ENCODE measurements at places on chromosomes 7 and 10.

- no peak for DNase-seq
Observed at GRCh38 chr7:84953234-84953633, 233.6 kb downstream of the SEMA3D start.

DNA sequence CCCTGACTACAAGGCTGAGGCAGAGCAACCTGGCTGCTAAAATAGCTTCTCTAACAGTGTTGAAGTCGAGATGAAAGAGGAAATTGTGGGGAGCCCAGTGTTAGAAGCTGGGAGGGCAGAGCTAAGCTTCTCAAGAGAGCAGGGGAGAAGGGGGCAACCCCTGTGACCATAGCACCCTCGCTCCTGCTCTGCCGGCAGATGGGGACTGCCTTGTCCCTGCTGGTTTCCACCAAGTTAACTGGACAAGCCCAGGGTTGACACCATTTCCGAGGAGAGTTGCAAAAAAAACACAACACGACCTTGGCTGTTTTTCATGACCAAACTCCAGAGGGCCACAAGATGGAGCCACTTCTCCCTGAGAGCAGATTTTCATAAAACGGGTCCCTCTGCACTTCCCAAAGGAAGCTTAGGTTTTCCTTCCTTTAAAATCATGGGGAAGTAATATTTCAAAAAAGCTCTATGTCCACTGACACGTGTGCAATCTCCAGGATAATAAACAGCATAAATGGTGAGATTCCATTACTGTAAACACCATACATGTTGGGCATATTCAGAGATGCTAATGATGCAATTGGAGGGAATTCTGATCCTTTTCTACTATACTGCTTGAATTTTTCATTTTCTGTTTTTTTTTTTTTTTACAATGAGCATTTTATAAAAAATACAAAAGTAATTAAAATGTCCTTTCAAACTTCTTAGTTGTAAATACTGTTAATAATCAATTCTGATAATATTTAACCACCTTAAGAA, 140.4 kb downstream of the PIP4K2A start:
- no peak for DNase-seq

DNA sequence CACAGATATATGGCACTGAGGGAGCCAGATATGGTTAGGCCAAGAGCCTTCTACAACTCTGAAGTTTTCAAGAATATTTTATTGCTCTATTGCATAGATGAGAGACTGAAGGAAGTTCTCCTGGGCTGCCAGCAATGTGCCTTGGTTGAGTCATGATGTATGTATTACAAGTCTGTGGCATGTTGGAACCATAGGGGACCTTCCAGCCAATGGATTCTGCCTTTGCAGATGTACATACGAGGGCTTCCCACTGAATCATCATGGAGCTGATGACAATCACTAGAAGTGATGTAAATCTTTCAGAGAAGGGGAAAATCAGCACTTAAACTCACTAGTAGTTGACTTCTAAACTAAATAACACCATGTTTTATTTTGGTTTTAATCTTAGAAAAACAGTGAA, 419.5 kb downstream of the PHTF2 start:
- no peak for DNase-seq

DNA sequence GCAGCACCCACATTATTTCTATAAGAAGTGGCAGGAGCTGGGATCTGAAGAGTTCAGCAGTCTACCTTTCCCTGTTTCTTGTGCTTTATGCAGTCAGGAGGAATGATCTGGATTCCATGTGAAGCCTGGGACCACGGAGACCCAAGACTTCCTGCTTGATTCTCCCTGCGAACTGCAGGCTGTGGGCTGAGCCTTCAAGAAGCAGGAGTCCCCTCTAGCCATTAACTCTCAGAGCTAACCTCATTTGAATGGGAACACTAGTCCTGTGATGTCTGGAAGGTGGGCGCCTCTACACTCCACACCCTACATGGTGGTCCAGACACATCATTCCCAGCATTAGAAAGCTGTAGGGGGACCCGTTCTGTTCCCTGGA, 874 bp upstream of the RBP3 start:
- DNase-seq = no peak

DNA sequence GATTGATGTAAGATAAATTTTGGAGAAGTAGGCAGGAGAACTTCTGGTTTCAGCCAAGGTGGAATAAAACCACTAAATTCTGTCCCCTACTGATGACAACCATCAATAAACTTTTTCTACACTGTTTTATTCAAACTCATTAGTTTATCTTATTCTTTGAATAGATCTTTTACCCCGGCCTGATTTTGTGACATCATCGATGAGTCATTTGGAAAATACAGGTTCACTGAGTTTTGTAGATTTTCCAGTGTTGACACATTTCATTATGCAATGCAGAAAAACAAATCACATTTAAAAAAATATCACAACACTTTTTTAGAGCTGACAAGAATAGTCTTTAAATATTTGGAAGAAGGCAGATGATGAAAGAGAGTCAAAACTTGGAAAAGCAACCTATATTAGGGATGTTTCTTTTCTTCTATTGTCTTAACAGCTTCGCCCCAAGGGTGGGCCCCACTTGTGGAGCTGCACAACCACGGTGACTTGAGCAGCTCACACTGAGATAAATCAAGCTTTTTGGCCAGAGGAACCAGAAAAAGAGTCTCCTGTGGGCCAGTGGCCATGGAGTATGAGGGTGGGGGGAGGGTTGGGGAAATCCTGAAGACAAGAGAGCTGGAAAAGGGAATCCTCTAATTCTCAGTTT, 112.8 kb downstream of the PTEN start:
- no peak for DNase-seq

- no peak for DNase-seq
Observed at GRCh38 chr7:12643001-12643643, 44.3 kb upstream of the ARL4A start.

DNA sequence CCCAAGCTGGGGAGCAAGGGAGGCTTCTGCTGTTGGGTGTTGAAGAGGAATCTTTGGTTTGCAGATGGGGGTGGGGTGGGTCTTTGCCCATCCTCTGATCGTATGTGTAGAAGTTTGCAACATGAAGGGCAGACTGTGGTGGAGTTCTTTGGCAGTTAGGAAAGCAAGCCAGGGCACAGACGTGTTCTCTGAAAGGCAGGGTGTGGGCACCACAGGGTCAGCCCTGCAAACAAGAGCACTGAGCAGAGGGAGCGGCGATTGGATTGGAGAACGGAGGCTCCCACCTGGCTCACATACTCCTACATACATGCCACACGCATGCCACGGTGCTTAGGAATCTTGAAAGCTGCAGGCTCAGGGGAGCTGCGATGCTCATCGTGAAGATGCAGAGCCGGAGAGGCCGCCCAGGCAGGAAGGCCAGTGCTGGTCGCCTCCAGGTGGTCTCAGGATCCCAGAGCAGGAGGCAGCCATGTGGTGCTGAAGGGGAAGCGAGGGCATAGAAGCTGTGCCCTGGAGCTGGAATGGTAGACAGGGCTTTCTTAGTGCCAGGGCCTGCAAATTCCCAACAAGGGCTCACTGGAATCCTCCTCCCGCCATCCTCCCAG, 149.0 kb downstream of the MGMT start:
- no peak for DNase-seq

DNA sequence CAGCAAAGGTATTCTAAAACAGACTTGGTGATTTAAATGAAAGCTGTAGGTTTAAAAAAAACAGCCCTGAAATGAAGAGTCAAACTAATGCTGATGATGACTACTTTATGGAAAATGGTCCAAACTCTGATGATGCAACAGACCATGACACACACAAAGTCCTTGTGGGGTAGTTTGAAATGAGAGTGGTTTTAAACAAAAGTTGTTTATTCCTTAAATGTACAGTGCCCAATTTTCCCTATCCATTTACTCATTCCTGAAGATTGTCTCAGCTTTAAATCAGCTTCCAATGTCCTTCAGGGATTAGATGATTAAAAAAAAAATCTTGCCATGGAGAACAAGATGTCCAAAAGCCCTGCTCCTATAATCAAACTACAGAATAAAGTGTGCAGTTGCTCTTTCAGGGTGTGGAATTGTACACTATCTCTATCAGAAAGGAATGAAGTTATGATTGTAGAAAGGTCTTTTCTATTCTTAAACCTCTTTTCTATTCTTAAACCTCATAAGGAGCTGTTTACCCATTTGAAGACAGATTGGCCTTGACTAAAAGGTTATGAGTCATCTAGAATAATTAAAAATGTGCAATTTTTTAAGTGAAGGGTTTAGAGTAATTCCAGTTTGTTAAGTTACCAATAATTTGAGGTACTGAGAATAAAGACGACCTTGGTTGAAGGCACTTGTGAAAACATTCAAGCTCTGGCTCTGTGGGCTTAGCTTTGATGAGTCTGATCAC, 70.2 kb upstream of the ITGA8 start:
- DNase-seq = no peak

GRCh38 chr10:12221323-12222298, 25.6 kb downstream of the CDC123 start:
- DNase-seq = no peak

DNA sequence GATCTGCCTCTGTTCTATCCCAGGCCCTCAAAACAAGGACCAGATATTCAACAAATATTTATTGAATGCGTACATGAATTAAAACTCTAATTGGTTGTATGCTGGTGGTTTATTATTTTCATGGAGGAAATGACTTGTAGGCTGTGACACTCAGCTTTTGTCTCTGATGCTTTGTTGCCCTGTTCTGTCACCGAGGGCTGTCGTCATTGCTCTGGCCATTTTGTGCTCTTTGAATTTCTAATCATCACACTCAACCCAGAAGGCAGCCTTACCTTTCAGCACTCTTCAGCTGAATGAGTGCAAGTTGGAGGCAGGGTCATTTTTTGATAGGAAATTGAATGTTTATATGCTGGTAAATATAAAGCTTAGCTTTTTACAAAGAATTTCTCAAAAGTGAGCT, 14.5 kb downstream of the SRGN start:
- DNase-seq = no peak

DNA sequence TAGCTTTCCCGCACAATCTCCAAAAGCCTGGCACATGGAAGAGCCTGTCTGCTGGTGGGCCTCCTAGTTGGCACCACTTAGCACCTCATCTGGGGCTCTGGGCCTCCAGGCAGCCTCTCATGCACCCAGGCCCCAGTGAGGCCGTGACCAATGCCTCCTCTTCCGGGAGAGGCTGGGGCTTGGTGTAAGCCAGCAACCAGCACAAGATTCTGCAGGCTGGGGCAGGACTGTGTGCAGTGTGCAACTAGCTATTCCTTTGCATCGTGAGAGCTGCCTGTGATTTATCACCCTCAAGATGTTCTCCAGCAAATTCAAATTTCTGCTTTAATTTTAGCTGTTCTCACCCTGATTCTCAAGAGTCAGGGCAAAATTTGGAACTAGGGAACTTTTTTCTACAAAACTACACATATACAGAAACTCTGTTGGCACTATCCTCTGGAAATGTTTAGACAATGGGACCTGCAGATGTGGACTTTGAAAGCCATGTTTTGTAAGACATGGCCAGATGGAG, 603.7 kb upstream of the MKI67 start:
- DNase-seq = no peak

DNA sequence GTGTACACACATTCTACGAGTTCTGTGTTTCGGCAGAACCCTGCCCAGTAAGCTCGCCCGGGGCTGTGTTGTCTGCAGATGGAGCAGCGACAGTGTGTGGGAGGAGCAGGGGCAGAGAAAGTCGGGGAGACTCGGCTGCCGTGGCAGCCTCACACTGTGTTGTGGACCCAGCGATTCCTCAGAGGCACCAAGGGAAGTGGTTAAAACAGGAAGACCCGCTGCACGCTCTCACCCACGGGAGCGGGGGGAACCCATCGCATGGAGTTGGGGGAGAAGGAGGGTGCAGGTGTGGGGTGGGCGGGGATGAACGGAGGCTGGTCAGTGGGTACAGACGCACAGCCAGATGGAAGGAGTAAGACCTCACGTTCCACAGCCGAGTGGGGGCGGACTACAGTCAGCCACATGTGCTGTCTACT, 250.2 kb downstream of the ELFN1 start:
- no peak for DNase-seq

GRCh38 chr7:18405726-18406125, 89.8 kb upstream of the HDAC9 start:
- no peak for DNase-seq

- DNase-seq = no peak
Observed at GRCh38 chr10:128103229-128103714, 23.0 kb downstream of the MKI67 start.

GRCh38 chr10:44828508-44829142, 82.5 kb upstream of the TMEM72 start:
- DNase-seq = no peak

DNA sequence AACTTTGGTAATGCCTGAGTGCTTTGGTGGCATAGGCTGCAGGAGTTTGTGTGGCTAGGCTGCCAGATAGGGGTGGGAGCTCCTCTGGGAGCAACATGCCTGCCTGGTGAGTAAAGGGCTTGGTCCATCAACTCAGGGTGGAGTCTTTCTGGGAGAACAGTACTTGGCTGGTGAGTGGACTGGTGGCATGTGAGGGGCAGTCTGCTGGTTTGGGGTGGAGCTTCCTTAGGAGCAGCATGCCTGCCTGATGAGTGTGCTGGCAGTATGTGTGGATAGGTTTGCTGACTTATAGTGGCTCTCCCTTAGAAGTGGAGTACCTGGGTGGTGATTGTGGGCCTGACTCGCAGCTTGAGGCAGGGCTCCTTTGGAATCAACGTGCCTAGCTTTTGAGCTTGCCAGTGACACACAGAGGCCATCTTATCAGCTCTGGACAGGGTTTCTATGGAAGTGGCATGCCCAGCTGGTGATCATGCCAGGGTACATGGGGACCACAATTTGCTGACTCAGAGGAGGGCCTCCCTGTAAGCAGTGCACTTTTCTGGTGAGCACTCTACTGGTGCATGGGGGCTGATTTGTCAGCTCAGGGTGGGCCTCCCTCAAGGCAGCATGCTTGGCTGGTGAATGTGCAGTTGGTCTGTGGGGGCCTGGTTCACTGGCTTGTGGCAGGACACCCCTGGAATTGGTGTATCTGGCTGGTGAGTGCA, 35.0 kb upstream of the SRI start:
- no peak for DNase-seq

DNA sequence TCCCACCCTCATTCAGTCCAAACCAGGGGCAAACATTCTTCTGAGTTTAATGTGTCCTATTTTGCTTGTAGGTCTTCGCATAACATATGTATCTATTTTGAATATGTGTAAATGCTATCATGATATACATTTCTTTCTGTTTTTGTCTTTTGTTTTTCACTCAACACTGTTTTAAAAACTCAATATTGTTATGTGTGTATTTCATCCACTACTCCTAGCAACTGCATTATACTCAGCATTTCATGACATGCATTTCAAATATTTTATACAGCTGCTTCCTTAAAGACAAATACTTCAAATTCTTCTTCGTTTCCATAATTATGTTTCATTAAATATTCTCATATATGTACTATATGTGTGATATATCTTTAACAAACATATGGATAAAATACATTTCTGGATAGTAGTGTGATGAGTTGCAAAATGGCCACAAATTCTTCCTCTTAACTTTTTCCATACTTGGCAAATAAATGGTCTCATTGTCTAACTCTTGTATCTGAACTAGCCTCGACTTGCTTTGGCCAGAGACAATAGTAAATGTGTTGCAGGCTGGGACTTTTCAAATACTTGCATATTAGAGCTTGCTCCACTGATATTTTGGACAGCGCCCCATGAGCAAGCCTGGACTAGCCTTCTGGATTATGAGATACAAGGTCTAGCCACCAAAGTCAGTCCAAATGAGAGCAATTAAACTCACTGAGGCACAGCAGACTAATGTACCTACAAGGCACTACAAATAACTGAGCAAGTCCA, 539.7 kb upstream of the KCND2 start:
- DNase-seq = no peak
